Sigmoid colon (tissue), 7 donors: ENCODE measurements at places on chromosomes 13 and 19. TPM values are rescaled to one million over a fixed set of nuclear protein-coding genes. Genes with fewer than 3 reads are reported as not detected.

CPB2 gene
- not detected for total RNA-seq

ALG5 gene
- 24.6 TPM for total RNA-seq

IFNL1 gene
- total RNA-seq, result not detected

GIPR gene
- not detected for total RNA-seq

DNA sequence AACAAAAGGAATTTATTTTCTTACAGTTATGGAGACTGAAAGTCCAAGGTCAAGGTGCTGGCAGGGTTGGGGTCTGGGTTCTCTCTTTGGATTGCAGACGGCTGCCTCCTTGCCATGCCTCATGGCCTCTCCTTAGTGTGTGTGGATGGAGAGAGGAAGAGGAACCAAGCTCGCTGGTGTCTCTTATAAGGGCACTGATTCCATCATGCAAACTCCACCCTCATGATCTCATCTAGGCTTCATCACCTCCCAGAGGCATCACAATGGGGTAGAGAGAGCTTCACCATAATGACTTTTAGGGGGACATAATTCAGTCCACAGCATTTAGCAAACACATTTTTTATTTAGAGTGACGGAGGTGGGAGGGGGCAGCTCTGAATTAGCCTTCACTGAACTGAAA is 104.9 kb upstream of the ABCC4 start:
- peaks cover 9% of the 10 kb centered on the region for H3K4me1 ChIP-seq
- DNase-seq, result no peak
- no peaks in the 10 kb centered on the region for H3K36me3 ChIP-seq
- no peaks in the 10 kb centered on the region for H3K27me3 ChIP-seq
- H3K27ac ChIP-seq, result no peak overlapping the region

GRCh38 chr19:49110567-49110966 is 3.6 kb upstream of the LIN7B start:
- H3K4me1 ChIP-seq, result peaks cover 14% of the 10 kb centered on the region
- no peak for DNase-seq
- H3K36me3 ChIP-seq, result peaks cover 38% of the 10 kb centered on the region
- no peak overlapping the region for H3K4me3 ChIP-seq
- no peaks in the 10 kb centered on the region for H3K27me3 ChIP-seq

DNA sequence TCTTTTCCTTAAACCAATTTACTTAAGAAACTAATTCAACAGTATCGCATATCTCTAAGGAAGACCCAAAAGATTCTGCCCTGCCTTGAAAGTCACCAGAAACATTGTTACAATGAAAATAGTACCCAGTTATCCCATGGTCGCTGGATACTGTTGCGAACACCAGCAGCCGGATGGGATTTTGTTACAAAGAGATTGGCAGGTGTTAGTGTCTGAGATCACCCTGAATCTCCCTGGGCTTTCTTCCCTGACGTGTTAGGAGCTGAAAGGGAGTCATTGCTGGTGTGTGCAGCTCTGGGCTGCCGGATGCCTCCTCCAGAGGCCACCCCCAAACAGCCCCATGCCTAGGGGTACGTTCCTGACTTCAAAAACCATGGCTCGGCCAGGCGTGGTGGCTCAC is 38.2 kb downstream of the PTPRS start:
- H3K27me3 ChIP-seq, result no peaks in the 10 kb centered on the region
- no peak for DNase-seq
- no peak overlapping the region for H3K27ac ChIP-seq

- H3K27ac ChIP-seq, result peak overlapping the region; percentile 35
- H3K4me1 ChIP-seq, result no peaks in the 10 kb centered on the region
- H3K4me3 ChIP-seq, result peak overlapping the region; percentile 8
These were observed 1.1 kb upstream of the ACP5 start for GRCh38 chr19:11578258-11579142.

GRCh38 chr19:9941231-9941630 is 4.9 kb upstream of the OLFM2 start:
- H3K4me3 ChIP-seq, result no peak overlapping the region
- no peak for DNase-seq

- no peak for DNase-seq
- H3K4me3 ChIP-seq, result no peak overlapping the region
- H3K4me1 ChIP-seq, result no peaks in the 10 kb centered on the region
- no peaks in the 10 kb centered on the region for H3K27me3 ChIP-seq
- no peak overlapping the region for H3K27ac ChIP-seq
These were observed 12.6 kb upstream of the RAB20 start for GRCh38 chr13:110574161-110574560.

DNA sequence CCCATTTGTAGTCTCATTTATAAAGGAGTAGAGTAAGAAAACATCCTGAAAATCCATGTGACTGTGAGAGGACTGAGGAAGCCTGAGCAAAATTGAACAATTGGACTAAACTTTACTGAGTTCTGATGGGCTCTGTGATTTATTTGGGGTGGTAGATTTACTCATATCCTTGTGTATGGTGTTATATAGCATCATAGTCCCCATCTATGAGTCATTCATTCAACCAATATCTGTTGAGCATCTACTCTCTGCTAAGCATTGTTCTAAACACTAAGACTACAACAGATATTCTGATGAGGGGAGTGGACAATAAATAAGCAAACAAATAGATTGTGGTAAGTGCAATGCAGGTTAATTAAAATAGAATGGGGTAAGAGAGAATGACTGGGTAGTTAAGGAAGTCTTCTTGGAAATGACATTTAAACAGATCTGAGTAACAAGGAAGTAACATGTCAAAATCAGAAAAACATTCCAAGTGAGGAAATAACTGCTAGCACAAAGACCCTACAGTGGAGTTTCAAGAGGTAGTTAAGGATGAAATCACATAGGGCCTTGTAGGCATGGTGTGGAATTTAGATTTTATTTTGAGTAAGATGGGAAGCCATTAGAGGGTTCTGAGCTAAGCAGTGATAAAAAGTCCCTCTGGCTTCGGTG is 36.3 kb upstream of the MLNR start:
- peaks cover 25% of the 10 kb centered on the region for H3K36me3 ChIP-seq
- H3K27ac ChIP-seq, result no peak overlapping the region
- DNase-seq, result no peak
- H3K4me3 ChIP-seq, result no peak overlapping the region
- H3K4me1 ChIP-seq, result no peaks in the 10 kb centered on the region
- no peaks in the 10 kb centered on the region for H3K27me3 ChIP-seq

GRCh38 chr13:103935117-103935516 is 868.9 kb upstream of the SLC10A2 start:
- no peaks in the 10 kb centered on the region for H3K4me1 ChIP-seq
- no peak overlapping the region for H3K4me3 ChIP-seq
- H3K36me3 ChIP-seq, result no peaks in the 10 kb centered on the region
- DNase-seq, result no peak

GRCh38 chr19:30686176-30686820 is 314.1 kb downstream of the ZNF536 start:
- H3K27ac ChIP-seq, result no peak overlapping the region
- no peaks in the 10 kb centered on the region for H3K36me3 ChIP-seq
- peaks cover 7% of the 10 kb centered on the region for H3K4me1 ChIP-seq
- peak; percentile 46 for DNase-seq

GRCh38 chr19:2337329-2337707 is 8.8 kb downstream of the SPPL2B start:
- no peak overlapping the region for H3K4me3 ChIP-seq
- no peak overlapping the region for H3K27ac ChIP-seq
- H3K4me1 ChIP-seq, result no peaks in the 10 kb centered on the region
- peaks cover 7% of the 10 kb centered on the region for H3K36me3 ChIP-seq
- DNase-seq, result no peak

GRCh38 chr13:35832551-35832950 is 298.6 kb downstream of the DCLK1 start:
- no peaks in the 10 kb centered on the region for H3K4me1 ChIP-seq
- no peak overlapping the region for H3K4me3 ChIP-seq
- DNase-seq, result no peak
- H3K27ac ChIP-seq, result no peak overlapping the region
- H3K27me3 ChIP-seq, result no peaks in the 10 kb centered on the region

DNA sequence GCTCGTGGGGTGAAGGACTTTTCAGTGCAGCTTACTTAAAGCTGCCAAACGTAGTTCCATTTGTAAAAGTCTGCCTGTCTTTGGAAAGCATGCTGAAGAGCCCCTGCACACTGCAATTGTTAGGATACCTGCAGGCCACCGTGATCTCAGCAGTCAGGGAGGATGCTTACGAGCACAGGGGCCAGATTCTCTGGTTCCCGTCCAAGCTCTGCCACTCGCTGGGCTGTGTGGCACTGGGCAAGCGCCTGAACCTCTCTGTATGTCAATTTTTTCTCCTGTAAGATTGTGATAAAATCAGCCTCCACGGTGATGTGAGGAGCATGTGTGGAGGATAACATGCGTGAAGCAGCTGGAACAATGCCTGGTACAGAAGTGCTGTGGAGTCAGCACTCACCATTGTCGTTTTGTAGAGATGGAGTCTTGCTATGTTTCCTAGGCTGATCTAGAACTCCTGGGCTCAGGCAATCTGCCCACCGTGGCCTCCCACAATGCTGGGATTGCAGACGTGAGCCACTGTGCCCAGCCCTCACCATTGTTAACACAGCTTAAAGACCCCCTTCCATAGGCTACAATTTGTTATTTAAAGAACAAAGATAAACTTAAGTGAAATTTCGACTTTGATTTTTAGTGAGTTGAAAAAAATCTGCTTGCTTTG is 3.5 kb downstream of the ADPRHL1 start:
- peaks cover 17% of the 10 kb centered on the region for H3K4me1 ChIP-seq
- no peak overlapping the region for H3K27ac ChIP-seq
- no peaks in the 10 kb centered on the region for H3K36me3 ChIP-seq
- no peaks in the 10 kb centered on the region for H3K27me3 ChIP-seq
